ENCODE measurements at places on chromosomes 7 and 10.

DNA sequence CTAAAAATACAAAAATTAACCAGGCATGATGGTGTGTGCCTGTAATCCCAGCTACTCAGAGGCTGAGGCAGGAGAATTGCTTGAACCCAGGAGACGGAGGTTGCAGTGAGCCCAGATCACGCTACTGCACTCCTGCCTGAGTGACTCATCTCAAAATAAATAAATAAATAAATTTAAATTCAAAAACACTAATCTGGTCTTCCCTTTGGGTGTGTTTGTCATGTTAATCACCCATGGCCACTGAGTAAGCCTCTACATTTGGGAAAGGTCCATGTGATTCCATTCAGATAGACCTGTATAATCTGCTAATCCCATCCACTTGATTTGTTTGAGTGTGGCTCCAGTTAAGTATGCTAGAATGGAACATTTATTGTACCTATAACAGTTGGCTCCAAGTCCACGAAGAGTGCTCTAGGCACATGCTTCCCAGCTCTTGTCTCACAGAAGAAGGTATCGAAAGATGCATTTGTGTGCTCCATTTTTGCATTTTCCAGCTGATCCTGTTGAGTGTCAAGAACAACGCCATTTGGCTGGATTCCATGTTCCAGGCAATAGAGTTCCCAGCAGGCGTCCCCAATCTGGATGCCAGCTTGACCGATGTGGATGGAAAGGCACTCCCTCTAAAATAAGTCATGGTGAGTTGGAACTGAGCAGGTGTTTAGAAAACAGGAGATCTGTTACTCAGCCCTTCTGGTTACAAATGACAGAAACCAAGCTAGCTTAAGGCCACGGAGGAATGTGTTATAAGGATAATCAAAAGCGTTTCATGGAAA is 4.0 kb downstream of the TUBAL3 start:
- DNase-seq, result no peak

GRCh38 chr7:72781161-72781560 is 46.8 kb downstream of the TYW1B start:
- no peak for DNase-seq

GRCh38 chr7:81533426-81533825 is 236.4 kb downstream of the HGF start:
- DNase-seq, result no peak

DNA sequence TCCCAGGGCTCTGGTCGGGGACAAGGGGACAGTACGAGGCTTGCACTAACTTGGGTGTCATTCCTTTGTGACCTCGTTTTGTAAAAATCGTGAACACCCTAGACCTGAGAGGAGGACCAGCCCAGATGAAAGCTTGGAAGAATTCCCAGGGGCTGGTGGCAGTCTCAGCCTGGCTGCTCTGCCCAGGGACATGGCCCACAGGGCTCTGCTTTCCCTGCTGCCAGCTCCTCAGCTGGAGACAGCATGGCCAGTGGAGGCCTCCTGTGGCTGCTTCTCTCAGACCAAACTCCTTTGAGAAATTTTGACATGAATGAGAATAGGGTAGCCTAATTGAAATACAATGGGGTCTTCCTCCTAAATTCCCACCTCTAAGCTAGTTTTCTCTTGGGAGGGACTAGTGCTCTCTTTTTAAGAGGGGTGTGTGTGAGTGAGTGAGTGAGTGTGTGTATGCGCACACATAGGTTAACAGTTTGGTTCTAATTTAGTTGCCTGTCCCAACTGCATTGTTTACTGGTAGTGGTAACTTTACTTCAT is 140.3 kb upstream of the EFCAB10 start:
- no peak for DNase-seq

GRCh38 chr10:132306343-132306685 is 1.4 kb downstream of the STK32C start:
- no peak for DNase-seq

DNA sequence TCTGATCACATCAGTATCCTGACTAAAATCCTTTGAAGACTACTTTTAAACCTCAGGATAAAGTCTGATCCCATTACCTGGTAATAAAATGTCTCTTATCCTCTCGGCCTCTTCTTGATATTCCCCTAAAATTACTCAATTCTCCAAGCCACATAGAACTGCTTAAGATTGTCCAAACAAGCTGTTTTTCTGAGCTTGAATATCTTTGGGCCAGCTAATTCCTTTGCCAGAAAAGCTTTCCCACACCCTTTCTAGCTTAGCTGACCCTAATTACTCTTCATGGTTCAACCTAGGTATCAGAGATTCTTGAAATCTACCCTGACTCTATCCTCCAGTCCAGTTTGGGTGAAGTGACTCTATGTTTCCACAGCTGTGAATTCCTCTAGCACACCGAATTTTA is 328.6 kb downstream of the CRPPA start:
- DNase-seq, result no peak

GRCh38 chr10:129770286-129770685 is 193.8 kb downstream of the EBF3 start:
- no peak for DNase-seq

- DNase-seq, result no peak
Measured at GRCh38 chr10:13891128-13892000, 304.6 kb downstream of the PRPF18 start.

GRCh38 chr10:74047871-74048270 is 50.0 kb downstream of the VCL start:
- DNase-seq, result peak; percentile 37

DNA sequence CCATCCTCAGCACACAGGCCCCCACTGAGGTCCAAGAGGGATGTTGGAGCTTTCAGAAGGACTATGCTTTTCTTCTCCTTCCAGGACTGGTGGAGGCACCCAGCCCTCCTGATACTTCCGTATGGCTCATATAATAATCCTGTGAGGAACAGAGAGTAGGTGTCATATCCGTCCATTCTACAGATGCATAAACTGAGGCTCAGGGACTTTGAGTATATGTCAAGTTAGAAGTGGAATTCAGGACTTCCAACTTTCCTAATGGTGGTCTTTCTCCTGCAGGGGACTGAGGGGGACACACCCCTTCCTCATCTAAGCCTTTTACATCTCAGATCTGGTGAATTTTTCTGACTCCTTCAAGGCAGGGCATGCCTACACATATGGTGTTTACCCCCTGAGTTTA is 153.7 kb downstream of the RPS24 start:
- DNase-seq, result no peak

DNA sequence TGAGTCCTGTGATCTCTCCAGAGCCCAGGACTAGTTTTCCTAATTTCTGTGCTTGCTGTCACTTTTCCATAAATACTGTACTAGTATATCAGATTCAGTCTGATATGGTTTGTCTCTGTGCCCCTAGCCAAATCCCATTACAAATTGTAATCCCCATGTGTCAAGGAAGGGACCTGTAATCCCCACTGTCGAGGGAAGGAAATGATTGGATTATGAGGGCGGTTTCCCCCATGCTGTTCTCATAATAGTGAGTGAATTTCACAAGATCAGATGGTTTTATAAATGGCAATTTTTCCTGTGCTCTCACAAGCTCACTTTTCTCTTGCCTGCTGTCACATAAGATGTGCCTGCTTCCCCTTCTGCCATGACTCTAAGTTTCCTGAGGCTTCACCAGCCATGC is 54.8 kb upstream of the IFRD1 start:
- no peak for DNase-seq

DNA sequence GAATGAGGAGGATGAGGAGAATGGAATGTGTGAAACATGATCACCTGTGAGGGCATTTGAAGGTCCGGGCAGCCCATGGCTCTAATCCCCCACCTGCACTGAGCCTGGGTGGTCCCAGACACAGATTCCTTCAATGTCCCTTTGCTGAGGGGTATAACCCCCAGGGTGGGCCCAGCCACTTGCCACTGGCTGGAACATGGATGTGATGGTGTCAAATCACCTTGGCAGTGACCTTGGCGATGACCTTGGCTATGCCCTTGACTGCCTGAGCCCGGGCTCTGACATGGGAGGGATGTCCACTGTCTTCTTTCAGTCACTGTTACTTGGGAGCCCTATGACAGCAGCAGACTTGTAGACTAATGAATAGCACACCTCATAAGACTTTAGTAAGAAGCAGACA is 44.0 kb downstream of the PRKCQ start:
- no peak for DNase-seq

DNA sequence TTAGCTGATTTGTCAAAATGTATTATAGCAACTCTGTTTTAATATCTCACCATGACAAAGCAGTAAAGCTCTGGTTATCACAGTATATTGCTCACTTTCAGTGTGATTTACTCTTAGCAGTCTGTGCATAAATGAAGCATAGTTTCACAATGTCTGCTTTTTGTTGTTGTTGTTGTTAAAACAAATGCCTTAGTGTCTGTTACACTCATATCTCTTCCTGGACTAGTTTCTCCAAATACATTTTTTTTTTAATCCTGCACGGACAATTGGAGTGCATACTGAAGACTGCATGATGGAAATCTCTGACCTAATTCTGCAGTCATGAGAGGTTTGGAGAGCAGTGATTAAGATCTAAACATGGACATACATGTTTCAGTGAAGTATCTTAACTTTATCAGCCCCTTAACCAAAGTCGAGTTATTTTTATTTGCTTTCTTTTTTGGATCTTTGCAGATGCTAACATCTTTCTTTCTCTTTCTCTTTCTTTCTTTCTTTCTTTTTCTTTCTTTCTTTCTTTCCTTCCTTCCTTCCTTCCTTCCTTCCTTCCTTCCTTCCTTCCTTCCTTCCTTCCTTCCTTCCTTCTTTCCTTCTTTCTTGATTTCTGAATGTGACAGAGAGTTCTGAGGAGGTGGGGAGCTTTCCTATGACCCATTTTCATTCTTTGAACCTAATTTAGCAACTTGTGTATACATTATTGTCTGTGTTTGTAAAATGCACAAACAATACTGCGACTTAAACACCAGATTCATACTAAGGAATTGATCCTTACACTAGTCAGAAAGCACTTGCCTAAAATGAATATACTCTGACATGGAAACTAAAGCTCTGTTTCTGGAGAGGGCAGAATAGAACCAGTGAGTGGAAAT is 161.5 kb upstream of the AGR3 start:
- no peak for DNase-seq

- DNase-seq, result no peak
Measured at GRCh38 chr10:91977491-91977890, 53.9 kb downstream of the BTAF1 start.

DNA sequence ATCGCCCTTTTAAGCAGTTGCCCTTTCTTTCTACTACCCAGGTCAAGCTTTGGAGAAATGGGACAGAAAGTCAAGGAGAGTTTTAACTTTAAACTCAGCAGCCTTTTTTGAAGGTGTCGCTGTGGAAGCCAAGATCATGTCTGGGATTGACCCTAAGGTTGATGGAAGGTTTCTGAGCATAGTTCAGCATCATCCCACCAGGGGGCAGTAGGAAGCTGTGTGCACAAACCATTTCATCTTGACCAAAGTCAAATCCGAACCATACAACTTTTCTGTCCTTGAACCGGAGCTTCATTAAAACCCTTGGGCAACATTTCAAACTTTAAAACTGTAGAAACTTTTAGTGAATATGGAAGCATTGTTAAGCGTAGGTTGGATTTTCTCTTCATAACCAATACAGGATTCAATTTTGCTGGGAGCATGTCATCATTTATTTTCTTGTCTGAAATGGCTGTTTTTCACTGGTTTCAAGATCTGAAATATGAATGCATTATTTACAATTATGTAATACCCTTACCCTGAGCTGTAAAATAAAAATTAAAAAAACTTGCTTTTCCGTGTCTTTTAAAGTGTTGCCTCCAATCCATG is 214.4 kb upstream of the KIAA1217 start:
- peak; percentile 62 for DNase-seq

DNA sequence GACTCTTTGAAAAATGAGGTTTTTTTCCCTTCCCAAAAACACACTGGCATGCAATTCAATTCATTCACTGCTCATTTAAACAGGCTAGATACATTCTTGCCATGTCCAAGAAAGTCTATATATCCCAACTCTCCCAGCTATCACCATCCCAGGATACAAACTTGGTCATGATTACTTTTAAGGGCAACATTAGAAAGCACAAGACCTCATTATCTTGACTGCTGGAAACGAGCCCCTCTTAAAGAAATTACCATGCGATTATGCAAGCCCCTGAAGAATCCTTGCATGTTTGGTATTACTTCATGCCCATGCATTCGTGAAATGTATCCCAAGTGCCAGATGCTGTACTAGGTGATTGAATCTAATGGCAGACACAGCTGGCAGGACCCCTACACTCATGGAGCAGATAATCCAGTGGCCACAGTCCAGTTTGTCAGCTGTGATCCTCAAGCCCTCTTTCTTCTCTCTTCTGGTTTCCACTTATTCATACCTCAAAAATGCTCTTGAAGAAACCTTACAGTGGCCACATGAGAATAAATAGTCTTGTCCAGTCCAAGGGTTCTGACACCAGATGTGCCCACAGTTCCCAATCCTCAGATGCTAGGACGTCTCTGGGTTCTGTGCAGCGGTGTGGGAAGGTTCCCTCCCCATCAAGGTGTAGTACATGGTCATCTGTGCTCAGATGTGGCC is 103.7 kb upstream of the HABP2 start:
- DNase-seq, result no peak

GRCh38 chr10:119817991-119818888 is 54.4 kb downstream of the MCMBP start:
- DNase-seq, result peak; percentile 75

- DNase-seq, result peak; percentile 96
Measured at GRCh38 chr10:77160679-77161078, 476.9 kb downstream of the KCNMA1 start.

DNA sequence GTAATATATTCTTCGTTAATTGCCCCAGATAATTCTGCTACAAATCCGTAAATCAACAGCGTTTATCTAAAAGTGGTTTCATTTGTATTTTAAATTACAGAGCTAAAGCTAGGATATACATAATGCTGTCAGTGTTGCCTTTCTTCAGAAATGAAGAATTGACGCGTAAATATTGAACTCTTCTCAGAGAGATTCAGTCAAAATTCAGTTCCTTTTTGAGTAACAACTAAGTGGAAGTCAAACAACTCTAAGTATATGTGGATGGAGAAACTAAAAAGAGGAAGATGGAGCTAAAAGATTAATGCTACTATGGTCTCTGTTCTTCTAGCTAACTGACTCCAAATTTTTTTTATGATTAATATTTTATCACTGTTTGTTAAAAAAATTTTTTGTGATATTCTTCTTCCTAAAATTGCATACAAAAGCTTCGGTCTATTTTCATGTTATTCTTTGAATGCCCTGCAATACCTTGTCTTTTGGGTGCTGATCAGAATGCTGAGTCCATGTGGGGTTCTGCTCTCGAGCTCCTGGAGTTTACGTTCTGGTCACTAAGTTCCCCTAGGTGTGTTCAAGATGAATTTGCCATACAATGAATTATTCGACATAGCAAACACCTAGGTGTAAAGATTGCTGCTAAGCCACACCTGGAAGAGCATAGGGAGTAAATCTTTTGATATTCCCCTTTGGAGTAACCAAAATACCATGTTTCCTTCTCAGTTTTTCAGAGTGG is 20.7 kb downstream of the MDFIC start:
- DNase-seq, result no peak

DNA sequence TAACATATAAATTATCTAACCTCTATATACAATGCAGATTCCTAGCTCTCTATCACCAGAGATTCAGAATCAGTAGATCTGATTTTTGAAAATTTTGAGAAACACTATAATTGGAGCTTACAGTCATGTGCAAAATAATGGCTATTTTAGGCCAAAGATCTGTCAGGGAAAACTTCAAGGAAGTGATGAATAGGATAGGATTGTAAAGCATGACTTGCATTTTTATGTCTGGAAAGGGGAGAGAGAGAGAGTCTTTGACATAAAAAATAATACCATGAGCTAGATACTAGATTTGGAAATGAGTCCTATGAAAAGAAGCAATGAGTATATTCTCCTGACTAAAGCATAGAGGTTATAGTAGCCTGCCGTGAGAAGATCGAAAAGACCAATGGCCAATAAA is 181.1 kb downstream of the SDHAF3 start:
- DNase-seq, result peak; percentile 0
